ENCODE measurements at places on chromosomes 1 and 21. TPM values are rescaled to one million over a fixed set of nuclear protein-coding genes. Genes with fewer than 3 reads are reported as not detected.

The LMOD1 gene
- 4.2 TPM for polyA plus RNA-seq

The ZNF683 gene
- polyA plus RNA-seq = 1.5 TPM

GRCh38 chr1:26826261-26827105 is at the start of gene ZDHHC18:
Gene ZDHHC18, plus strand, starts transcription at chr1:26826688. Its CDS starts 117 bp downstream, at chr1:26826805.
- DNase-seq = peak; percentile 95

The IGSF3 gene
- 0.16 TPM for polyA plus RNA-seq

DNA sequence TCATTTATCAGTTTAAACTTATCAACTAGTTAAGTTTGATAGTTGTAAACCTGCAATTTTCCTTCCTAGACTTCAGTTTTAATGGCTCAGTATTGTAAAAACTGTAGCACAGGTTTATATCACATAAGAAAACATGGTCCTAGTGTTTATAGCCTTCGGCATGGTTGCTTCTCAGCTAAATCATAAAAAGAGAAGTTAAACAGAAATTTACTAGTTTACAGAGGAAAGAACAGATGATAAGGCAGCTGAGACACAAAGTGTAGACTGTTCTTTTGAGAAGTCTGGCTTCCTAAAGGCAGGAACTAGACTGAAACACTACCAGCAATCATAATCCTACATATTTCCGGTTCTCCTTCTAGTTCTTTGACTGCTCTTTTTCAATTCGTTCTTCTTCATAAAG is 39.8 kb downstream of the WNT2B start:
- no peak for DNase-seq
